ENCODE measurements at places on chromosomes 4 and X.

- no peak for DNase-seq
Observed at GRCh38 chr4:20992002-20992401, 291.7 kb downstream of the PACRGL start.

DNA sequence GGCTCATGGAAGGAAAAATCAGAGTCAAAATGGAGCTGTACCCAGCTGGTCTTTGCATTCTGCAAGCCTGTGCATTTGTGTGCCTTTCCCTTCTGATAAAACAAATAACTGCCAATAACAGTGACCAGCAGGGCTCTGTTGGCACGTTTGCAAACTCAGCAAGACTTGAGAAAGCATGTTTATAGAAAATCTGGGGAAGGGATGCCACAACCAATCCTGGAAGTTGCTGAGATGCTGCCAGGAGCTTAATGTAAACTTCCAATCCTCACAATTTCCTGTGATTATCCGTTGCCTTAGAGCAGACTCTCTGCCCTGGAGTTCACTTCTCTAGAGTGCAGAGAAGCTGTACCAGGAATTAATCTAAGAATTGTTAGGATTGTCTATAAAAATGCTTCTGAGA, 6.9 kb upstream of the ANXA3 start:
- no peak for DNase-seq

DNA sequence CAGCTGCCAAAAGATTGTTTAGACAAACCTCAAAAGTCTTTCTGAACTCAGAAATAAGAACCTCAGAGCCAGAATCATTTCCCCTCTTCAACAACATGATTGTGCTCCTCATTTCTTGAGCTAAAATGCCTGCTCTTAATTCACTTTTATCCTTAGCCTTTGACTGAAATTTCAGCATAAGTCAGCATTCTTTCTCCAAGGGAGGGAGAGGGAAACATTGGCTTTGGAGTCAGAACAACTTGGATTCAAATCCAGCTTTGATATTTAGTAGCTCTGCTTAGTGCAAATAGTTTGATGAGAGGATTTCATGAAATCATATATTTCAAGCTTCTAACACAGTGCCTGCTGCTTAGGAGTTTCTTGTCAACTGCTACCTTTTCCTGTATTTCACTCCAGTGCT, 484.6 kb upstream of the INTU start:
- DNase-seq = no peak

DNA sequence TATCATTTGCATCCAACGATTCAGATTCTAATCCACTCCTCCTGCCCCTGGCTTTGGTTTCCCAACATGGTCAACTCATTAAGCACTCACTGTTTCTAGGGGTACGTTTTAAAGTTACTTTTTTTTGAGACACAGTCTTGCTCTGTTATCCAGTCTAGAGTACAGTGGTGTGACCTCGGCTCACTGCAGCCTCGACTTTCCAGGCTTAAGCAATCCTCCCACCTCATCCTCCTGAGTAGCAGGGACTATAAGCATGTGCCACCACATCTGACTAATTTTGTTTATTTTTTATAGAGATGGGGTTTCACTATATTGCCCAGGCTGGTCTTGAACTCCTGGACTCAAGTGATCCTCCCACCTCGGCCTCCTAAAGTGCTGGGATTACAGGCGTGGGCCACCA, 48.9 kb downstream of the TMEM156 start:
- DNase-seq = no peak

- DNase-seq = no peak
Observed at GRCh38 chr4:126807132-126807531, 825.6 kb upstream of the INTU start.

- no peak for DNase-seq
Observed at GRCh38 chr4:78379991-78380729, 171.4 kb upstream of the ANXA3 start.

DNA sequence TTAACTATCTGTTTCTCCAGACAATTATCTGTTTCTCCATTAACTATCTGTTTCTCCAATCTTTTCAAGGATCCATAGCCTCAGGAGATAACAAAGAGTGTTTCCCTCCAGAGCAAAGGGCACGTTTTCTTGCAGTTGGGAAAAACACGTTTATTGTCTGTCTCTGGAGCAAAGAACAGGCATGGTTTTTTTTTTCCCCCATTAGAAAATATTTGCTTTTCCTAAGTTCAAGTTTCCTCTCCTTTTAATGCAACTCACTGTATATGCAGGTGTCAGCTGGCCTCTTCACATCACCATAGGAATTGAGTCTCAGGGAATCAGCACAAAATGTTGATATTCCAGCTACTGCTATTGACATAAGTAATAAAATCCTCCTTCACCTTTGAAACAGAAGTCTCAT, 984.4 kb downstream of the RAB28 start:
- no peak for DNase-seq

DNA sequence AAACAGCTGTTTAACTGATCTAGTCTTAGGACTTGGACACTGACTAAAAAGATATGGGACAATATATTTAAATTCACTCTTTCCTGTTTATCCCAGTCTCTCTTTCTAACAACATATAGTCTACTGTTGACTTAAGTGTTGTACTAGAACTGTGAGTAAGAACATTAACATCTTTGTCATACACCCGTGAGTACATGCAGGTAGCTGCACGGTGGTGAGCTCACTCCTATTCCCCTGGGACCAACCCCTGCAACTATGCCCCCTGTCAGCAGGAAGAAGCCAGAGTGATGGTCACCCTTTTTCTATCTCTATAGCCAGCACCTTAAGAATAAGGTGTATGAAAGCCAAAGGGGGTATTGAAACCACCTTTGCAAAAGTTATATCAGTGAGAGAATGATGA, 17.6 kb downstream of the TBL1X start:
- no peak for DNase-seq

- DNase-seq = no peak
Observed at GRCh38 chrX:24168807-24169206, 19.3 kb downstream of the ZFX start.

DNA sequence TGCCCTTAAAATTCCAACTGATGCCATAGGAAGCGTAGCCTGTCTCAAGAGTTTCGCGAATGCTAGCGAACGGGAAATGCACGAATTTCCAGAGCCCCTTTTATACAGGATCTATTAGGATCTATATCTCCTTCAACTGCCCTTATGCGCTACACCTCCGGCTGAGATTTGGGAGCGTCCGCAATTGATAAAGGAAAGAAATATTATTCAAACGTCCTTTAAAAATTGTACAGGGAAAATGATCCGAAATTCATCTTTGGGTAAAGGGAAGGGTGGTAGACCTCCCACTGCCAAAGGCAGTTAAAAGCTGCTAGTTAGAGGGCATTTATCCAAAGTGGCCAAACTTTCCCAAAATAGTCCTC, 609 bp downstream of the NR3C2 start:
- DNase-seq = no peak

- DNase-seq = no peak
Observed at GRCh38 chr4:183867247-183867646, 37.9 kb upstream of the STOX2 start.

- no peak for DNase-seq
Observed at GRCh38 chr4:142034101-142034500, 397.7 kb downstream of the IL15 start.

- no peak for DNase-seq
Observed at GRCh38 chr4:81754169-81754568, 282.5 kb upstream of the RASGEF1B start.

DNA sequence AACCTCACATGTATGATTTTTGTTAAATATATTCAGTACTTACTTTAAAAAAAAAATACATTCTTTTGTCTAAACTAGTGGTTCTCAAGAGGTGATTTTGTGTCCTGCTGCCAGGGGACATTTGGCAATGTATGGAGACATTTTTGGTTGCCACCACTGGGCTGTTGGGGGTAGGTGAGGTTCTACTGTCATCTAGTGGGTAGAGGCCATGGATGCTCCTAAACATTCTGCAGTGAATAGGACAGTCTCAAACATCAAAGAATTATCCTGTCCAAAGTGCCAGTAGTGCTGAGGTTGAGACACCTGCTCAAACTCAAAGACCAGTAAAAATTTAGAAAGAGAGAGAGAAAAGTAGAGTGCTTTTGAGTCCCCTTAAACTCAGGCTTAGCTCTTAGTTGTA, 32.9 kb upstream of the PGM2 start:
- no peak for DNase-seq

- no peak for DNase-seq
Observed at GRCh38 chr4:18366892-18367291, 345.3 kb upstream of the LCORL start.

GRCh38 chr4:180203349-180203748, 2039.9 kb upstream of the TENM3 start:
- DNase-seq = no peak

GRCh38 chr4:100574607-100575006, 56.8 kb upstream of the EMCN start:
- no peak for DNase-seq

GRCh38 chr4:74084984-74085383, 14.0 kb downstream of the CXCL2 start:
- no peak for DNase-seq

GRCh38 chr4:100070868-100071267, 119.4 kb downstream of the DDIT4L start:
- no peak for DNase-seq

- no peak for DNase-seq
Observed at GRCh38 chrX:103467156-103467555, 52.1 kb downstream of the RAB40A start.

DNA sequence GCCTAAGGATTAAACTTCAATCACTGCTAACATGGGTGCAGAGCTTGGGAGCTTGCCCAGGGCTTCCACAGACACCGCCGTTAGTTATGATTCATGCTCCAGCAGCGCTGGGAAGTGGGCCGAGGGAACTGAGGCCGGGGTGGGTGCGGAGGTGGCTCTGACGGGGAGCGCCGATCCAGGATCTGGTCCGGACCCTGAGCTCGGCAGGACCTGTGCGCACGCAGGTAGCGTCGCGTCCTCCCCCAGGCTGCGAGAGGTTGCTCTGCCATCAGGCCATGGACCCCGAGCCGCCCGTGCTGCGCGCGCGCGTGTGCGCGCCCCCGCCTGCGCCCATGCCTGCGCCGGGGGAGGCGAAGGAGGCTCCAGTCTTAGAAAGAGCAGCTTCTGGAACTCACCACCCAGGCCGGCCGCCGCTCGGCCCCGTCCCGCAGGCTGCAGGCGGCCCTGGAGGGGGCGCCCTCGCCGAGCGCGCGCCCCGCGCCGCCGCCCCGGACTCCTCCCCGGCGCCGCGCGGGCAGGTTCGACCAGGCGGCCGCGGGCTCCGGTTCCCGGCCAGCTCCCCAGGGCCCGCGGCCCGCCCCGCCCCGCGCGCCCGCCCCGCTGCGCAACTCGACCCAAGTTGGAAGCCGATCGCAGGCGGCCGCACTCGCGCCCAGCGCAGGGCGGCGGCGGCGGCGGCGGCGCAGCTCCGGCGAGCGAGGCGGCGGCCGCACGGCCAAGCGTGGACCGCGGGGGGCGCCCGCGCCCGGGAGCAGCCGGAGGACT, 732 bp upstream of the ADRA2C start:
- DNase-seq = no peak

GRCh38 chrX:44043496-44043895, 70.3 kb upstream of the NDP start:
- DNase-seq = no peak

GRCh38 chr4:921830-922331, 10.2 kb downstream of the GAK start:
- no peak for DNase-seq

DNA sequence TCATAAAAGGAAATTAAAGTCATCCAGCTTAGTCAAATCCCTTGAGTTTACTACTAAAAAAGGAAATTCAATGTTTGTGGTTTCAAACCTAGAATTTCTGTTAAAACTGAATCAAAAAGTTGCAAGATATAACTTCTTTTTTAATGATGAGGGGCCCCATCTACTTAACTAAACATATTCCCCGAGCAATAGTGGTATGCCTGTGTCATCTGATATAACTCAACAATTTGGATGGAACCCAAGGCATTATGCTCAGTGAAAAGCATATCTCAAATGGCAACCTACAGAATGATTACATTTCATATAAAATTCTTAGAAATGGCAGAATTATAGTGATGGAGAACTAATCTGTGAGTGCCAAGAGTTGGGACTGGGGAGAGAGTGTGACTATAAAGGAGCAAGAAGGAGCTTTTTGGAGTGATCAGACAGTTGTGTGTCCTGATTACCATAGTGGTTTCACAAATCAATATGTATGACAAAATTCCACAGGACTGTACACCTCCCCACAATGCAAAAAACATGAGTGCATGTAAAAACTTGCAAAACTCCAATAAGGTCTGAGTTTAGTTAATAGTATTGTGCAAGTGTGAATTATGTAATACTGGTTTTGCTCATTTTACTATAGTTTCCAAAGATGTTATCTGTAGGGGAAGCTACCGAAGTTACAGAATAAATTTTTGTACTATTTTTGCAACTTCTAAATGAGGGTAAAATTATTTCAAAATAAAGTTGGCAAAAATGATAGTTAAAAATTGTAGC, 323.2 kb downstream of the ARHGAP24 start:
- DNase-seq = no peak

- DNase-seq = no peak
Observed at GRCh38 chrX:23185951-23186350, 148.7 kb upstream of the PTCHD1 start.

- DNase-seq = no peak
Observed at GRCh38 chrX:826448-826847, 195.9 kb downstream of the SHOX start.

- no peak for DNase-seq
Observed at GRCh38 chr4:66691101-66691500, 854.2 kb downstream of the CENPC start.

DNA sequence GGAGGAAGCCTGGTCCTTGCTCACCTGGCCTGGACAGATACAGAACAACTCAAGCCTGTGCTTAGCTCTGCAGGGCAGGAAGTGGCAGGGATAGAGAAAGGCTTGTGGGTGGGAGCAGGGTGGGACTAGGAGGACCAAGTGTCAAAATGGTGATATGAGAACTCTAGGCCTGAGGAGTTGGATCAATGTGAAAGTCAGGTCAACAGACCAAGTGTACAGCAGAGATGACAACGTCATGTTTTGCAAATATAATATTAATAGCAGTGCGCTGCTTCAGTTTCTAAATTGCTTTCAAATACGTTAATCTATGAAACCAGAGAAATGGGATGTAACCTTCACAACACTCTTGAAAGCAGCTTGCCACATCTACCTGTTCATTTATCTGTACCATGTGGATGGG, 114.2 kb upstream of the MAP3K15 start:
- no peak for DNase-seq

DNA sequence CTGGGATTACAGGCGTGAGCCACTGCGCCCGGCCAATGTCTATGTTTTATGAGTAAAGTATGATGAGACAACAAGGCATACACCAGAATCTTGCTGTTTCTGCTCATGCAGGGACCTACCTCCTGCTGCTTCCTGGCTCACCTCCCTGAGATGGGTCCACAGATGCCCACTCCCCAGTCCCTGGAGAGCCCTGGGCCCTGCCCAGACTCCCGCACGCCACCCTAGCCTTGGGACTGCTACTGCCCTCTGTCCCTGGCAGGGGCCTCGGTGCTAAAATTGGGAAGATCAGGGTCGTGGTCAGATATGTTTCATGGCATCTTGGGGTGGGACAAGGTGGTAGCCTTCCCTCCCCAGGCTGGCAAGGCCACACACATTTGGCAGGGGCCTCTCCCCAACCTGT, 84.3 kb upstream of the BCOR start:
- no peak for DNase-seq

- DNase-seq = no peak
Observed at GRCh38 chrX:32472364-32472763, 739.0 kb downstream of the DMD start.
